ENCODE measurements at places on chromosomes 2 and 18.

DNA sequence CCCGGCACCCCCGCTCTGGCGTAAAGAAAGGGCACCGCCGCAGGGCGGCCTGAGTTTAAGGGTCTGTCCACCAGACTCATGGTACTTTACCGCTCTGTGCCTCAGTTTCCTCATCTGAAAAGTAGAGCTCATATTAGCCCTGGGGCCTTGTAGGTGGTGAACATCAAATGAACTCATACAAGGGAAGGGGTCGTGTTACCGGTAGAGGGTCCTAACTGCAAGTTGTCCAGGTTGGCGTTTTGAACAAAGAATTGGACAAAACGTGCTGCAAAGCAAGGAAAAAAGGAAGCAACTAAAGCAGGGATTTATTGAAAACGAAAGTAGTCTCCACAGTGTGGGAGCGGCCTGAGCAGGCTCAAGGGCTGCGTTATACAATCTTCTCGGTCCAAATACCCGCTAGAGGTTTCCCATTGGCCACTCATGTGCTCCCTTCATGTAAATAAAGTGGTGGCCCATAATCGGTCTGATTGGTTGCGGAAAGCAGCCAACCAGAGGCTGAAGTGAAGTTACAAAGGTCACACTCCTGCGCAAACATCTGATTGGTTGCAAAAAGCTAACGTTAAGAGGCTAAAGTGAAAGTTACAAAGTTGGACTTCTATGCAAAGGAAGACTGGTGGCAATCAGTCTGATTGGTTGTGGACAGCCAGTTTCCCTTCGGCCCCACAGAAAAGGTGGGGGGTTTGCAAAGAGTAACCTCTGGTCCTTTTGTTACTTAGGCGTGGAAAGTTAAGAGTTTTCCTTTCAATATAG lies 80.7 kb upstream of the LDLRAD4 start:
- no peak for DNase-seq

DNA sequence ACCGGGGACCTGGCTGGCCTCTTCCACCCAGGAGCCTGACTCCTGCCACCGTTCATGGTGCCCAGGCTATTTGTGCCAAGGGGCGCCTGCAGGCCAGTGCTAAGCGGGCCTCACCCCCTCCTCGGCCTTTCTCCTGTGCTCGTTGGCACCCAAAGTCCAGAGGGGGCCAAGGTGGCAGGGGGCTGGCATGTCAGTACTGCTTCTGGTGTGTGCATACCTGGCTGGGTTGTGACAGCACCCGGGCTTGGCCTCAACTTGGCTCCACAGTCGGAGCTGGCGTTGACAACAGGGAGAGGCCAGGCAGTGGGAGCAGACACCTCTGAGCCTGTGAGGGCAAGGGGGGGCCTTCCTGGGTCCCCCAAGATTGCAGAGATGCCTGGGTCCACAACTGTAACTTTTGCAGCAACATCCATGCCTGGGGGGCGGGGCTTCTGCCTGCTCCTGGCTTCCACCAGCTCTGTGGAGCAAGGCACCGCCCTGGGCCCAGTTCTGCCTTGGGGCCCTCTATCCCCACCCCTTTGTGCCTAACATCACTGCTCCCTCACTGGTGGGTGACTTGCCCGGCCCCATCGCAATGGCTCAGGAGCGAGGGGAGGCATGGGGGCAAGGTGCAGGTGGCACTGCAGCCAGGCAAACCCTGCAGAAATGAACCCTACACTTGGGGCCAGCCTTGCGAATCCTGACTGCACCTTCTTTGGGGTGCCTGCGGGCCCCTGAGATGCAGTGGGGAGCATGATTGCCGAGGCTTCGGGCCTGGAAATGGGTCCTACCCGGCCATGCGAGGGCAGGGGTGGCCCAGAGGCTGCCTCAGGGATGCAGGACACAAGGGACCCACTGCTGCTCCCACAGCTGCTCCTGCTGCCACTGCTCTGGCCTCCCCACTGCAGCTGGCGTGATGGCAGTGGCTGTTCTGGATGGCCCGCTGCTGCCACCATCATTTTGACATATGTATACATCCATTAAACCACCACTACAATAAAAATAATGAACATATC lies 35.9 kb downstream of the PTPN4 start:
- no peak for DNase-seq

DNA sequence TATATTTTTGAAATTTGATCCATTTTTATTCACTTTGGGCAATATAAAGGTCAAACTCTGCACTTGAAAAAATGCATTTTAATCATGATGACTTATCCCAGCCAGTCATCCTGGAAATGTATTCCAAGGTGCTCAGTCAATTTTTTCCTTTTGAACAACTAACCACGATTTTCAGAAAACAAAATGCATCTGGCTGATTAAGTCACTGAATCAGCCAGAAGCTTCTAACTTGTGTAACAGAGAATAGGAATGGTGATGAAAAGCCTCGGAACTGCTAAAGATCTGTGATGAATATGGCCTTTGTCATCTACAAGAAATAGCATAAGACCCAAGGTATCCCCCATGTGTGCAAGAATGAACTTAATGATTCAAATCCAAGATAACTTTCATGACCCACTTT lies 572.7 kb downstream of the EPHA4 start:
- DNase-seq, result no peak

DNA sequence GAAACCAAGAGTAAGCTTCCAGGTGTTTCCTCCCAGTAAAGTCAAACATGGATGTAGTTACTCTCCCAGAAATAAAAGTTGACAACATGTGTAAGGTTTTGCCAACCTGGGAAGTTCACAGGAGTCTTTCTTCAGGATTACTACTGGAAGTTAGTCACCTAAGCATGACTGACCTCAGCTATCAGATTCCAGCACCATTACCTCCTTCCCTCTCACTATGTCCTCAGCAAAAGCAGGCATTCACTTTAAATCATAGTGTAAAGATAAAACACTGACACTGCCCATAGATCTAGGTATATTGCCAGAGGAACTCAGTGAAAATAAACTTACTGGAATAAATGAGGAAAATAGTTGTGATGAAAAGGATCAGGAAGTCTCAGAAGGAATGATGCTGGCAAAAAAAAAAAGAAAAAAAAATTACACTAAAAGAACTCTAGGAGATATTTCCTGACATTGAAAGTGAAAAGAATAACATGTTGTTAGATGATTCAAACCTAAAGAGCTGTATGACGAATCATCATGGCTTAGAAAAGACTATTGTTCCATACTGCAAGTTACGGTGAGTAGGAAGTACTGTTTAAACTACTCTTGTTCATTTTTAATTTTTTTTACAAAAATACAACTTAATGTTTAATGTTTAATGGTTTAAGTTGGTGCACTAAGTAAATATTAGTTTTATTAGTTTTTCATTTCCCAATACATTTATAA lies 484.5 kb upstream of the ZNF804A start:
- no peak for DNase-seq

DNA sequence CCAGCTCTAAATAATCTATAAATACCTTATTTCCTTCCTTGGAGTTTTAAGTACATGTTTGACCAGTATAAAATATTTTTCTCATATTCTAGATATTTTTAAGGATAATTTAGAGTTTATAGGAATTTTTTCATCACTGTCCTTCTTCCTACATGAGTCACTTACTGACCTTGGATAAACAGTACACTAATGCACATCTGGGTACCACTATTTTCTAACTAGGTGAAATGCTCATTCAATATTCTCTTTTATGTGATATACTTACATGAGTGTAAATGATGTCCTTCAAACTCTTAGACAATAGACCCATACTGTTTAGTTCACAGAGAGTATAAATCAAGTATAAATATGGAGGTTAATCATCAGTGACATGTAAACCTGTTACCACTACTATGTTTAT lies 1574.2 kb upstream of the ACVR2A start:
- DNase-seq, result no peak

DNA sequence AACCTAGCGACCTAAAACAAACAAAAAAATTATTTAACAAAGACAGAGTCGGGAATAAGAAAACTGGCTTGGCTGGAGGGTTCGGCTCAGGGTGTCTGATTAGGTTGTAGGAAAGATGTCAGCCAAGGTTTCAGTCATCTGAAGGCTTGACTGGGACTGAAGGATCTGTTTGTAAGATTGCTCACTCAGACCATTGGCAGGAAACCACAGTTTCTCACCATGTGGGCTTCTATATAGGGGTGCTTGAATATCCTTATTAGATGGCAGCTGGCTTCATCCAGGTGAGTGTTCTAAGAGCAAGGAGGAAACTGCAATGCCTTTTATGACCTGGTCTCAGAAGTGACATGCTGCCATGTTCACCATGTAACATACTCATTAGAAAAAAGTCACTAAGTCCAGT lies 999 bp upstream of the IL36B start:
- no peak for DNase-seq

- no peak for DNase-seq
These were observed 91.4 kb upstream of the LINC00305 start for GRCh38 chr18:64240316-64240715.
